T follicular helper cell (primary cell): ENCODE measurements at places on chromosomes 5 and 9.

- DNase-seq, result no peak
Measured at GRCh38 chr5:153938191-153938842, 100.4 kb downstream of the FAM114A2 start.

- DNase-seq, result no peak
Measured at GRCh38 chr9:137007108-137007815, 10.9 kb upstream of the CLIC3 start.

- DNase-seq, result no peak
Measured at GRCh38 chr5:76608833-76609232, 14.4 kb downstream of the F2RL2 start.

- no peak for DNase-seq
Measured at GRCh38 chr9:15423231-15423985, 732 bp downstream of the SNAPC3 start.

- no peak for DNase-seq
Measured at GRCh38 chr5:143062379-143062778, 292.2 kb downstream of the ARHGAP26 start.

DNA sequence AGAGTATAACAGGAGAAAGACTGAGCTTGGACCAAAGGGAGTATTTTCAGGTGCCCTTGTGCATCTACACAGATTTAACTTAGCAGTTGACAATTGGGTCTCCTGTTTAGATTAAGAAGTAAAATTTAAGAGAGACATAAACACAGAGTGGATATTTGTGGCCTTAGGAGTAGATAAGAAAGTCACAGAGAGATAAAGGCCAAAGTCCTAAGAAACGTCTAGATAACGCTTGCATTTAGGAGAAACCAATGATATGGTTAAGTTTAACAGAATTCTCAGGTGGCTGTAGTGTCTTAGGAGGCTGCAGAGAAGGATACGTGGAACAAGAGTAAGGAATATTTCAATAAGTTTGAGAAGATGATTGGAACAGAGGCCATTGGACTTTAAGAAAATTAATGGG, 155.0 kb upstream of the DAB2 start:
- DNase-seq, result no peak

DNA sequence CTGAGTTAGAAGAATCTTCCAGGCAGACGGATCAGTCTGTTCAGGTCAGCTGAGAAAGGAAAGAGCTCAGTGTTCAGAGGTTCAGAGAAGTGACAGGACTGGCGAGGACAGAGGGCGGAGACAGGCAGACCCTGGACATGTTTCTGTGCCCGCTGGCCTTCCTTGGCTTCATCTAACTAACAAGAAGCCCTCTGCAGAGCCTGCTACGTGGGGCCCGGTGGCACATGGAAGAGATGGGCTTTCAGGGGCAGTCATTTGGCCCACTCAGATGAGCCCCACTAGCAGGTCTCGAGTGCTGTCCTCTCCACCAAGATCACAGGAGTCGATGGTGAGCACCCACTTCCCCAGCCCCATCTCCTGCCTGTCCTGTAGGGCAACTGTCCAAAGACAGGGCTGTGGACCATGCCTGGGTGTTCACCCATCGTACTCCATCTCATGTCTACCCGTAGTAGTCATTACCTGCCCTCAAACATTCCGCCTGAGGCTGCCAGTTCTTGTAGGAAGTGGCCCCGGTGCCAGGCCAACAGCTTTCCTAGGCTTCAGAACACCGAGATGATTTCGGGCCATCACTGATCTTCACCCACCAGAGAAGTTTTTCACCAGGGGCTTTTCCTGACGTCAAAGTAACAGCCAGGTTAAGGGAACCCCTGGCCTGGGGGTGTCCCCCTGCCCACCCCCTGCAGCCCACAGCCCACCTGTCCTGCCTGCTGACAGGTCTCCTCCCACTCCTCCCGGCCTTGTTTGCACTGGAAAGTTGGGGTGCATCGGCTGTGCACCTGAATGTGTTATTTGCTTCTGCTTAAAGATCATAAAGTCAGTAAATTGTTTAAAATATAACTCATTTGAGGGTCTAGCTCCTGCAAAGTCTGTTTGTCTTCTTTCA, 14.0 kb downstream of the IRX2 start:
- DNase-seq, result no peak

GRCh38 chr5:72301557-72301956, 18.5 kb downstream of the MRPS27 start:
- DNase-seq, result no peak

GRCh38 chr9:36217256-36217968, 26.7 kb downstream of the CLTA start:
- DNase-seq, result no peak

DNA sequence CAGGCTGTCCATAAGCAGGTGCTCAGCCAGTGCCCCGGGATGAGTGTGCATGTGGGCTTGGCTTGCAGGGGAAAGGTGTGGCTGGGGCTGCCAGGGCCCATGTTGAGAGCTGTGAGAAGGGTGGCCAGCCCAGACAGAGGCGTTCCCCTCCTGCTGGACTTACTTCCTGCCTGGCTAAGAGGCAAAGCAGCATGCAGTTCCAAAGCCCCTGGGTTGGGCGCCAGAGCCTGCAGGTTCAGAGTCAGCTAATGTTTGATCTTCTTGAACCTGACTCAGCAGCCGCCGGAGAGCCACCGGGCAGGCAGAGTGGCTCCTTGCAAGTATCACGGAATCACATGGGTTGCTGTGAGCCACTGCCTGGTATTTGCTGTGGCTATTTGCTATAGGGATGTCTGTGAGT, 168.4 kb upstream of the MAP1B start:
- no peak for DNase-seq

DNA sequence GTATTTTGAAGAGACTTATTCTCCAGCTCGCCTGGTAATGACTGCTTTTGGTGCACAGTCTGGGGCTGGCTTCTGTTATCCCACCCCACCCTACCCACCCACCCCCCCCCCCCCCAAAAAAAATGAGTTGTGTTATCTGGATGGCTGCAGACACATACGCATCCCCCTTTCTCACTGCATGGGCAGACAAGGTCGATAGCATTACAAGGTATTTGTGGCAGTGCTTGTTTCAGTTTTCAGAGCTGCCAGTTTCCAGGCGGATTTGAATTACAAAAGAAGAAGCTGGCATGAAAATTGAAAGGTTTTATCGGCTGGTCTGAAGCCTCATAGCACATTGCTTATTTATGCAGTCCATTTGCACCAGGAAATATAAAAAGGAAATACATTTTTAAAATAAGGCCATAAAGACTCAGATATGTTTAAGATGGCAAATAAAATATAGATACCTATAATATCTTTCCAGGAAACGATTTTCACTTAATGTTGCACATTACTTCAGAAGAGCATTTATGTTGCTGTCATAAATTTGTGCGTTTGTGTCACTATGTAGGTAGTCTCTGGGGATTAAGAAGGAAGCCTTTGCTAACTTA, 85.1 kb upstream of the GRHPR start:
- no peak for DNase-seq

DNA sequence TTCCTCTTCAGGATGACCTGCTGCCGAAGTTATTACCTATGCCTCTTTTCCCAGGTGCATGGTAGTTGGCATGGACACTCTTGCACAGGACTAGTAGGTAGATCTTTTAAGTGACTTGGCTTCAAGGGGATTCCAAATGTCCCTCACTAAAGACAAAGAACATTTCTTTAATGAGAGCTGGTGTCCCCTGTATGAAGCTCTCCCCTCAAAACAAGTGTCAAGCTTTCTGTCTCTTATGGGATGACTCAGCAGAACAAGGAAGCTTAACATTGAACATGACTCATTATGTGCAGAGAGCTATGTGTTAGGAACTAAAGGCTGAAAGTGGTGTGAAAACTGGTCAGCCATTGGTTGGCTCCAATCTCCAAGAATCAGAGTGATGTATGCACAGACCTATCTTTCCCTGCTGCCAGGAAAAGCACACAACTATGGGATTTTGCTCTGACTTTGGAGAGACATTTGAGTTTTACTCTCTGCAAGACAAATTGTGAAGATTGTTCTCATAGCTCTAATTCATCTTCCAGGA, 120.5 kb downstream of the PRDM6 start:
- DNase-seq, result no peak

DNA sequence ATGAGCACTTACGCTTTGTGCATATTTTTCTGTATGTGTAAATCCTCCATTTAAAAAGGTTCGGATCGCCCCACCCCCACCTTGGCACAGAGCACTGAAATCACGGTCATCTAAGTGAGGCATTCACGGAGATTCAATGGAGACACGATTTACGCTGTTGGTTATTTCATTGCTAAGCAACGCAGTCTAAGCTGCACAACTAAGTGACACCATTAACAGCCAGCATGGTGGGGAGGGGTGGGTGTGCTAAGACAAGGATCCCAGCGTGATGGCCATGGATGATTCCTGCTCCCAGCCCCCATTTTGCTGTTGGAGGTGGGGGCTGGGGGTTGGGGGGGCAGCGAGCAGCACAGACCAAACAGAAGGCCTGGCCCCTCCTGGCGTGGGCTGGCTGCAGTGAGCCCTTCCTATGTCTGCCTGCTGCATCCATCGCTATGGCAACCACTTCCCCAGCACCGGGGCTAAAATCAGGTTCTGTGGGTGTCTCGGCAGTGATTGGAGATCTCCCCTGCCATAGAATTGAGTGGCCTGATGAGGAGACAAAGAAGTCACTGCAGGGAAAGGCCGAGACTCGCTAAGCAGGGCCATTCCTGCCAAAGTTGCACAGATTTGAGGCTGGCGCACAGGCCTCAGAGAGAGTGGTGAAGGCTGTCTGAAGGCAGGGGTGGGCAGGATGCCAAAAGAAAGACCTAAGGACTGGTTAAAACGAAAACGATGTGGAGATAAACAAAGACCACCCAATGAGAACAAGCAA, 14.3 kb upstream of the MARCHF6 start:
- DNase-seq, result no peak

DNA sequence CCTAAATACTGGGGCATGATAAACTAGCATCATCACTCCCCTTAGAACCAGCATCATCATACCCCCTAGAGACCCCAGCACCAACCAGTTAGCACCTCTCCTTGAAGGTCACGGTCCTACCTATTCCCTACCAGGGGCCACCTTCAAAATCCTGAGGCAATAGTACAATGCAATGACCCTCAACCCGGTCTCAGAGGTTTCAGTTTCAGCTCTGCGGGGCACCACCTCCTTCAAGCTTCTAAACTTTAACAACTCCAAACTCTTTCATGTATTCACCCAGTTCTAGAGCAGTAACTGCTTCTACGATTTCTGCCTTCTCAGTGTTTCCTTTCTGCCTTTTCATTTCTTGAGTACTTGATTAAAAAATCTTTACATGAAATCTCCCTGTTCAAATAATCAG, 130.1 kb upstream of the EPB41L4A start:
- DNase-seq, result no peak

- no peak for DNase-seq
Measured at GRCh38 chr5:167819406-167819805, 472.0 kb upstream of the WWC1 start.

DNA sequence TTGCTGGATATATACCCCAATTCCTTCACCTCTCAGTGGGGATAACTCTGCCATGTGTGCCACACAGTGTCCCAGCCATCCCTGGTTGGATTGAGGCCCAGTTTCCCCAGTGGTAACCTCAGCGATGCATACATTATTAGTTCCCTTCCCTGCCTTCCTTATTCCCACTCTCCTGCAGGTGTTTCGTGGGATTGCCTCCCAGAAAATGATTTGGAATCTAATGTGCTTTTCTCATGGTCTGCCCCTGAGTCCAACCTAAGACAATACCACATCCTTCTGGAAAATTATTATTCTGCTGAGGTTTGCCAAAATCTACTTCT, 8.4 kb upstream of the SPINK4 start:
- DNase-seq, result no peak

- DNase-seq, result no peak
Measured at GRCh38 chr5:128674837-128675446, 136.9 kb upstream of the FBN2 start.

GRCh38 chr5:45793638-45794532, 97.7 kb upstream of the HCN1 start:
- no peak for DNase-seq

- DNase-seq, result no peak
Measured at GRCh38 chr9:5628183-5628529, 751 bp upstream of the RIC1 start.

- DNase-seq, result no peak
Measured at GRCh38 chr5:5739490-5739945, 317.0 kb downstream of the ICE1 start.

DNA sequence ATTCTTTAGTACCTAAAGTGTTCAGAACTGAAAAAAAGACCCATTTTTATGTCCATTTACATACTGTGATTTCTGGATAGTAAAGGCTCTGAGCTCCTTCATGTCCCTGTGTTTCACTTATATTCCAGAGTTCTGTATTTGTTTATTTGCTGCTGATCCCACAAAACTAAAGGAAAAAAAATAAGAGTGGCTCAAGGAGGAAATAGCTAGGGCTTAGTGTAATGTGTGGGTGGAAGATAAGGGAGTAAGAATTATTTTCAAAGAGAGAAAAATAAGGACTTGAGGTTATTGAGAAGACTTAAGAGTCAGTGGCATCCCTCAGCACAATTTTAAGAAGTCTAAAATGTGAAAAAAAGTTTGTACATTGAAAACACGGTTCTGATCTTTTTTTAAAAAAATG, 46.0 kb downstream of the ENTREP1 start:
- no peak for DNase-seq

GRCh38 chr5:158522776-158523175, 576.9 kb downstream of the EBF1 start:
- DNase-seq, result no peak

DNA sequence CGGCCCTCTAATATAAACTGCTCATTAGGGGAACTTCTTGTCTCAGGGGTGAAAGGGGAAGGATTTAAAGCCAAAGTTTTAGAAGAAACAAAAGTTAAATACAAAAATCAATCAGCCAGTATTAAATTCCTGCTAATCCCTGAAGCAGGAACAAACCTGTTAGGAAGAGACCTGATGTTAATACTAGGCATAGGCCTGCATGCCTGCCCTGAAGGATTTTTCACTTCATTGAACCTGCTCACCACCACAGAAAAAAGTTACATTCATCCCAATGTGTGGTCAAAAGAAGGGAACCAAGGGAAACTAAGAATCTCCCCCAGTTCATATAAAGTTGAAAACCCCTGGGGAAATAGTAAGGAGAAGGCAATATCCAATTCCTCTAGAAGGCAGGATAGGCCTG, 9.4 kb upstream of the RNF180 start:
- DNase-seq, result no peak

DNA sequence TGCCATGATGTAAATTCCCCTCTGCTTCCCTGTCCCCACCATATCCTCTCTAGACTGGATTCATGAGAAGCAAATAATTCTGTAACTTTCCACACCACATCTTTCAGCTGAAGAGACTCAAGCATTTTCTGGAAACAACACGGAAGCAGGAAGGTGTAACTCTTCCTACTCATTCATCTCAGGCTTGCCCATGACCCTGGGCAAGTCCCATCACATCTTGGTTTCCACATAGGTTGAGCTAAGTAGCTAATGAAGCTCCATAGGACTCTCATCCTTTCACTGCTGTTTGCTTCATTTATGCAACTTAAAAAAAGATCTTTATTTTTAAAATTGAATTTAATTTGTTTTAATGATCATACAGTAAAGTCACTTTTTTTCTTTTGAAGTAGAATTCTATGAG, 32.7 kb upstream of the STARD4 start:
- DNase-seq, result no peak

GRCh38 chr5:159680095-159680494, 236.2 kb upstream of the ADRA1B start:
- no peak for DNase-seq

GRCh38 chr5:171412186-171412585, 7.3 kb upstream of the FGF18 start:
- DNase-seq, result no peak

GRCh38 chr9:130305381-130305780, 39.8 kb downstream of the HMCN2 start:
- no peak for DNase-seq
